ENCODE measurements at places on chromosomes 3 and 15. TPM values are rescaled to one million over a fixed set of nuclear protein-coding genes. Genes with fewer than 3 reads are reported as not detected.

The CCR4 gene
- not detected for total RNA-seq

The BFSP2 gene
- total RNA-seq: not detected

The SEMA3F gene
- total RNA-seq: 34.0 TPM

The DGKG gene
- total RNA-seq: 9.8 TPM

The LOXL1 gene
- 35.8 TPM for total RNA-seq

The CCDC12 gene
- total RNA-seq: 39.3 TPM

The CLDN11 gene
- 1.9 TPM for total RNA-seq

The SNURF gene
- 8.7 TPM for total RNA-seq

The FBXO40 gene
- not detected for total RNA-seq

The BNC1 gene
- 0.83 TPM for total RNA-seq

The SHC4 gene
- total RNA-seq: 0.44 TPM

The SLC9C1 gene
- not detected for total RNA-seq

The TRIM71 gene
- total RNA-seq: not detected

The ZNF502 gene
- total RNA-seq: 2.8 TPM

The GHRL gene
- total RNA-seq: not detected

The CHRM5 gene
- total RNA-seq: not detected

The MED12L gene
- total RNA-seq: 3.0 TPM

The NCKIPSD gene
- 40.0 TPM for total RNA-seq

The TRAIP gene
- 18.1 TPM for total RNA-seq

The CPEB1 gene
- not detected for total RNA-seq

The THAP10 gene
- total RNA-seq: 5.5 TPM
